ENCODE measurements at places on chromosomes 6 and 20.
A peak's percentile ranks its signal among the peaks of the same experiment; 100 is the strongest.

DNA sequence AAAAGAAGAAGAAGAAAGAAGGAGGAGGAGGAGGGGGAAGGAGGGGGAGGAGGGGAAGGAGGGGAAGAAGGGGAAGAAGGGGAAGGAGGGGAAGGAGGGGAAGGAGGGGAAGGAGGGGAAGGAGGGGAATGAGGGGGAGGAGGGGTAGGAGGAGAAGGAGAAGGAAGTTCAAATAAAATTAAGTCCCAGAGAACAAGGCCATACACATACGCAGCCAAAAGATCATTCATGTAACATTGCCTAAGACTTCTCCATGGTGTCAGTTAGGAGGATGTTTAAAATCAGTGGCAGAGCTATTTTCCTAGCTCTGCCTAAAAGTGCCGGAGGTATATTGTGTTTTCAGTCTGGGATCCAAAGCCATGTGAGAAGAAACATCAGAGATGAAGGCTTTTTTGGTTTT, 75.8 kb downstream of the PLCB4 start:
- no peak for DNase-seq

DNA sequence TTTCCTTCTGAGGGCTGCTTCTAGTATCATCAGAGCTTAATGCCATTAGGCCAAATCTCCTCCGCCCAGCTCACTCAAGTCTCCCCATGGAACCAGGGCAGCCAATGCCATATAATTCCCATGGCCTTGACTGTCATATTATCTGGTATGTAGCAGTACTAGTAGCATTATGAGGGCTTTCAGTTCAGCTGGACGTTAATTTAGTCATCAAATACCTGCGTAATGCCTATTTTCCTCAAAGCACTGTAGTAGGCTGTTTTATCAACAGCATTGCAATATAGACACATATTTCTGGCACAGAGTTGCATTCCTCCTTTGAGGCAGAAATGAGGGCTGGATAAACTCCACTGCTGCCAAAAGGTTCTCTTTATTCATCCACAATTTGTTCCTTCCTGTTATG, 1.7 kb downstream of the KCTD20 start:
- no peak for DNase-seq

- DNase-seq, result no peak
These were observed 874.7 kb downstream of the TFAP2A start for GRCh38 chr6:9540126-9540525.

GRCh38 chr20:49867453-49868215, 47.7 kb downstream of the SPATA2 start:
- DNase-seq, result no peak

GRCh38 chr6:3231247-3232016, 4.0 kb upstream of the TUBB2B start:
- DNase-seq, result no peak

DNA sequence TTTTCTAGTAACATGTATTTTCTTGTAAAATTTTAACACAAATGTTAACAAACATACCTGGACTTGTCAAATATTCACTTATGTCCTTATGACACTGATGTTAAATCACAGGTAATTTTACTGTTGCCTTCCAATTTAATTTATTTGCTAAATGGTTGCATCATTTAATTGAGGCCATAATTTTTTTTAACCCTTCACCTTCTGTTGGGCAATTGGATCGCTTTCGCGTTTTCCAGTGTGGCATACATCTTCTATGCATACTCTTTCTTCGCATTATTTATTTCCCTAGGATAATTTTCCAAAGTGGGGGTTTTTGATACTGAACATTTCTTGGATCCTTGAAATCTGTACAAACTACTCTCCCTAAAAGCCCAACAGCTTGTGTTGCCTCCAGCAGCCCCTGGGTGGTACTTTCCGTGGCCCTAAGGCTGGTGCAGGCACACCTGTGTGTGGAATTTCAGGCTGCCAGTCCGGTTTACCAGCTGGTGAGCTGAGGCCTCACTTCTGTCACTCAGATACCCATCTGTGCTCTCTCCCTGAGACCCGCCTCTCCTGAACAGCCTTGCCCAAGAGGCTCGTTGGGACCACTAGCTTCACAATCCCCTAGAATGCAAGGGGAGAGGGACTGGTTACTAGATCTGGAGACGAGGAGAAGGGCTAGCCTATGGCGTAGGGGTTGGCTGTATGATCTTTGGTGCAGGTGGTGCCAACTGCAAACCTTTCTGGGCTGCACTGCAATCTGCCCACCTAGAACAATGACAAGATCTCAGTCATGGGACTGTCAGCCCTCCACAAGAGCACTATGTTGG, 11.2 kb upstream of the C20orf144 start:
- no peak for DNase-seq

- no peak for DNase-seq
These were observed 10.9 kb downstream of the ZNF217 start for GRCh38 chr20:53582574-53583351.

- no peak for DNase-seq
These were observed at the start of gene SLC12A5 for GRCh38 chr20:46028772-46029371. Gene SLC12A5, plus strand, starts transcription at chr20:46029215. Its CDS starts 130 bp downstream, at chr20:46029345.

- DNase-seq, result no peak
These were observed 2.9 kb downstream of the SIRPB1 start for GRCh38 chr20:1616858-1617434.

DNA sequence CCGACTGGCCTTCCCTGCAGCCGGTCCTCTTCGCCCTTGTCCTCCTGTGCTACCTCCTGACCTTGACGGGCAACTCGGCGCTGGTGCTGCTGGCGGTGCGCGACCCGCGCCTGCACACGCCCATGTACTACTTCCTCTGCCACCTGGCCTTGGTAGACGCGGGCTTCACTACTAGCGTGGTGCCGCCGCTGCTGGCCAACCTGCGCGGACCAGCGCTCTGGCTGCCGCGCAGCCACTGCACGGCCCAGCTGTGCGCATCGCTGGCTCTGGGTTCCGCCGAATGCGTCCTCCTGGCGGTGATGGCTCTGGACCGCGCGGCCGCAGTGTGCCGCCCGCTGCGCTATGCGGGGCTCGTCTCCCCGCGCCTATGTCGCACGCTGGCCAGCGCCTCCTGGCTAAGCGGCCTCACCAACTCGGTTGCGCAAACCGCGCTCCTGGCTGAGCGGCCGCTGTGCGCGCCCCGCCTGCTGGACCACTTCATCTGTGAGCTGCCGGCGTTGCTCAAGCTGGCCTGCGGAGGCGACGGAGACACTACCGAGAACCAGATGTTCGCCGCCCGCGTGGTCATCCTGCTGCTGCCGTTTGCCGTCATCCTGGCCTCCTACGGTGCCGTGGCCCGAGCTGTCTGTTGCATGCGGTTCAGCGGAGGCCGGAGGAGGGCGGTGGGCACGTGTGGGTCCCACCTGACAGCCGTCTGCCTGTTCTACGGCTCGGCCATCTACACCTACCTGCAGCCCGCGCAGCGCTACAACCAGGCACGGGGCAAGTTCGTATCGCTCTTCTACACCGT, 6.1 kb downstream of the UBD start:
- DNase-seq, result peak; percentile 11

DNA sequence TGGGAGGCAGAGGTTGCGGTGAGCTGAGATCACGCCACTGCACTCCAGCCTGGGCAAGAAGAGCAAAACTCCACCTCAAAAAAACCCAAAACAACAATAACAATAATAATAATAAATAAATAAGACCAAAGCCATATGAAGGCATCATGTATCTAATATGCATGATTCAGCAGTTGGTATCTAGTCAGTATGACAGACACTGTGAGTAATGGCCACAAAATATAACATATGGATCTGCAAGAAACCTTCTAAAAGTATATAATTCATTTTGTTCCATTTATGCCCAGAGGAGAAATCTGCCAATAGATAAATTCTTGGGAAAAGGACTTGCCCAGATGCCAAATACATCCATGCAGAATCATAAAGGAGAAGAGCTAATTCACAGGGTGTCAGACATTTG, 252.3 kb downstream of the BTBD9 start:
- DNase-seq, result no peak

- no peak for DNase-seq
These were observed 107.7 kb downstream of the TRDN start for GRCh38 chr6:123529058-123529457.
